Liver (tissue), 10 donors: ENCODE measurements at places on chromosomes 11 and 22. TPM values are rescaled to one million over a fixed set of nuclear protein-coding genes. Genes with fewer than 3 reads are reported as not detected.

OR5B21 gene
- not detected for total RNA-seq

MS4A14 gene
- total RNA-seq = 0.19 TPM

DNAJB7 gene
- not detected for total RNA-seq

MAML2 gene
- 2.1 TPM for total RNA-seq

SMTN gene
- 11.2 TPM for total RNA-seq

BDNF gene
- total RNA-seq = 0.28 TPM

- DNase-seq = no peak
These were observed 163.4 kb upstream of the LRRC4C start for GRCh38 chr11:41622707-41623359.

GRCh38 chr22:46742576-46743221, 4.6 kb upstream of the CERK start:
- DNase-seq = no peak

DNA sequence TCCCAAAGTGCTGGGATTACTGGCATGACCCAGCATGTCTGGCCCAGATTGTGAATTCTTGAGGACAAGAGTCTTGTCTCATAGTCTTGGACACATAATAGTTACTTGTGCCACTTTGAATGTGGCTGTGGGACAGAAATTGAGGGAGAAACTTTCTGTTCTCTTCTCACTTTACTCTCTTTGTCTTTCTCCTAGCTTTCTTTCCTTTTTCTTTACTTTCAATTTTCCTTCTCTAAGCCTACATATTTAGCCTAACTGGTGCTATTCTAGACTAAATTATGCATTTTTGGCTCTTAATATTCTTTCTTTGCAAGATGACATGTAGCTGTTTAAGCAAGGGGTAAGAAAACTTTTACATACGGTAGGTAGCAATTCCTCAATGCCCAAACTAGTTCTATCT, 33.2 kb downstream of the HORMAD2 start:
- no peak for DNase-seq

GRCh38 chr11:69823641-69824265, 4.5 kb upstream of the FGF3 start:
- no peak for DNase-seq

DNA sequence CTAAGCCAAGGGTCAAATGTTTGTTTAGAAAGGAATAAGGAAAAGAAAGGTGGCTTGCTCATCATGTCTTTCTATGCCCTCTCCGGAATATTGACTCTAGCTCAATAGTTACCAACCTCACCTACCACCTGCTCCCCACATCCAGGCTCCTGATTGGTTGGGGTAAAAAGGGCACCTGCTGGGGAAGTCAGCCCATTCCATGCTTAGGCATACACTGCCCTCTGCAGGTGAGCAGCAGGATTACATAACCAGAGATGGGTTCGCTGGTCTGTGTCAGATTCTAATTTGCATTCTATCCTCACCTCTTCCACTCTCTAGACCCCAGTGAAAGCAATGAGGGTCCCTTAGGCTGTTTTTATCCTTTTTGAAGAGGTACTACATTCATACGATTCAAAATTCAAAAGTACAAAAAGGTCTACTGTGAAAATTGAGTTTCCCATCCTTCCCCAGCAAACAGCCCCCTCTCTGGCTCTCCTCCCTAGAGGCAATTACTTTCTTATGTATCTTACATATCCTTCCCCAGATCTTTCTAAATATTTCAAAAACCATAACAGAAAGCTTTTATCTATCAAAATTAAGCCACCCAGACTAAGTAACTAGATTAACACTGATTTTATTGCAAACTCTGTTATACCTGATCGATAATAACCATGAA, 98.0 kb upstream of the ASPHD2 start:
- peak; percentile 49 for DNase-seq

DNA sequence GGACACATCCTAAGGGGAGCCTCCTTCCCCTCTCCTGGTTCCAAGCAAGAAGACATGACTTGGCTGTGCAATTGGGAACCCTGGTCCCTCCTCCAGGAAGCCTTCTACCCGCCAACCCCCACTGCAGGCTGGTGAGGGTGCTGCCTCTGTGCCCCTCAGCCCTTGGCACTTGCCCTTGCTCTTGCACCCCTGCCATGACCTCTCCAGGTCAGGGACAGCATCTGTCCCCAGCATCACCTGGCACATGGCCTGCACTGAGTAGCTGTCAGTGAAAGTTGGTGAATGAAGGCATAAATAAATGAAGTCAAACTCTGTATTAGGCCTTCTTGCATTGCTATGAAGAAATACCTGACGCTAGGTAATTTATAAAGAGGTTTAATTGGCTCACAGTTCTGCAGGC, 1.9 kb upstream of the GTSE1 start:
- DNase-seq = no peak
